Sigmoid colon (tissue), 7 donors: ENCODE measurements at places on chromosomes 4 and X. TPM values are rescaled to one million over a fixed set of nuclear protein-coding genes. Genes with fewer than 3 reads are reported as not detected.

The XAGE3 gene
- not detected for total RNA-seq

The ACSL4 gene
- 45.3 TPM for total RNA-seq

The SLC38A5 gene
- 3.9 TPM for total RNA-seq

The ZNF718 gene
- 7.8 TPM for total RNA-seq

The ENPP6 gene
- total RNA-seq, result 0.27 TPM

The BMPR1B gene
- 1.8 TPM for total RNA-seq

- no peak overlapping the region for H3K4me3 ChIP-seq
- H3K27me3 ChIP-seq, result no peaks in the 10 kb centered on the region
- no peaks in the 10 kb centered on the region for H3K36me3 ChIP-seq
- no peaks in the 10 kb centered on the region for H3K4me1 ChIP-seq
- DNase-seq, result no peak
These were observed 130.6 kb downstream of the UGT8 start for GRCh38 chr4:114729068-114729738.

DNA sequence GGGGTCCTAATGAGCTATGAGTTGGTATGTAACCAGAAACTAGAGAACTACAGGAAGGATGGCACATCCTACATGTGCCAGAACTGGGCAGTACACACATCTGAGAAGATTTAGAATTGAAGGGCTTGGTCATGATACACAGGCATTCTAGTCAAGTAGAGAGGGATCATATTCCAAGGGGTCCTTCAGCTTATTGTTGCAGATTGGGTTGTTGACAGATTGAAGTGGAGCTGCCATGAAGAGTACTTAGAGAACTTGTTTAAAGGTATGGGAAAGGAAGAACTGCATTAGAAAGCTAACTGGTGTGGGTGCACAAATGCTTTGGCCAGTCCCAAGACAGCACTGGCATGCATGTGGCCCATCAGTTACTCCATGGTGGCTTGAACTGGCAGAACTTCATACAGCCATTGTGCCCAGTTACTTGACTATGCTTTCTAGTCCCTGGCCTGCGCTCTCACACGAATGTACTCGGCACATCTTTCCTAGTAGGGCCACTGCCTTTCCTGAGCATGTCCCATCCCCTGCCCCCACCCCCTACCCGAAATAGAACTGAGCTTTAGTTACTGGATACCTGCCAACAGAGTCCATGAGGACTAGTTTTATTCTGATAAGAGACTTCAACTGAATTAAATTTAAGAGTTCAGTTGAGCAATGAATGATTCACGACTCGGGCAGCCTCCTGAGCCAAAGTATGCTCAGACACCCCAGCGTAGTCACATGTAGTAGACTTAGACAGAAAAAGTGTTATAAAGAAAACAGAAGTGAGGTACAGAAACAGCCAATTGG is 64.0 kb downstream of the CCNG2 start:
- H3K36me3 ChIP-seq, result no peaks in the 10 kb centered on the region
- H3K4me3 ChIP-seq, result no peak overlapping the region
- no peaks in the 10 kb centered on the region for H3K27me3 ChIP-seq
- no peak overlapping the region for H3K27ac ChIP-seq
- H3K4me1 ChIP-seq, result no peaks in the 10 kb centered on the region
- DNase-seq, result no peak

DNA sequence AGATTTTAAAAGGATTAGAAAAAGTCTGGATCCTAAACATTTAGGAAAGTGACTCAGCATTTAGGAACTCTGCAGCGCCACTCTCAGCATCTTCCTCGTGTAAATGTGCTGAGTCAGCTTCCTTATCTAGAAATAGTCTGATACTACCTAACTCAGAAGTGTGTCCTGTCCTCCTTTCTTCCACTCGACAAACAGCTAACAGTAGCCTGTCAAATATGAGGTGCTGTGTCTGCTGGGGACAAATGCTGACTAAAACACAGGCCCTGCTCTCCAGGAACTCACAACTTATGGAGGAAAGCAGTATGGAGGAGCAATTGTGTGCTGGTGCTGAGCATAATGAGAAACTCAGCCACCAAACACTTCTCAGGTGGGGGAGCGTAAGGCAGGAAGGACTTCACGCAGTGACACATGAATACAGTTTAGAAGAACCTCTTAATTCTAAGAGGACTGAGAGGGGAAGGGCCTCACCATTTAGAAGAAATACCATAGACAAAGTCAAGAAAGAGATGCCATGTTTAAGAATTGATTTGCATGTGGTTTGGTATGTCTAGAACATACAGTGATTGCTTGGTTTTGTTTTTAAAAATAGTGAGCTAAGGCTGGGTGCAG is 125.3 kb downstream of the SOWAHB start:
- H3K27me3 ChIP-seq, result no peaks in the 10 kb centered on the region
- peaks cover 8% of the 10 kb centered on the region for H3K36me3 ChIP-seq
- DNase-seq, result no peak
- no peak overlapping the region for H3K27ac ChIP-seq
- H3K4me1 ChIP-seq, result peaks cover 4% of the 10 kb centered on the region

DNA sequence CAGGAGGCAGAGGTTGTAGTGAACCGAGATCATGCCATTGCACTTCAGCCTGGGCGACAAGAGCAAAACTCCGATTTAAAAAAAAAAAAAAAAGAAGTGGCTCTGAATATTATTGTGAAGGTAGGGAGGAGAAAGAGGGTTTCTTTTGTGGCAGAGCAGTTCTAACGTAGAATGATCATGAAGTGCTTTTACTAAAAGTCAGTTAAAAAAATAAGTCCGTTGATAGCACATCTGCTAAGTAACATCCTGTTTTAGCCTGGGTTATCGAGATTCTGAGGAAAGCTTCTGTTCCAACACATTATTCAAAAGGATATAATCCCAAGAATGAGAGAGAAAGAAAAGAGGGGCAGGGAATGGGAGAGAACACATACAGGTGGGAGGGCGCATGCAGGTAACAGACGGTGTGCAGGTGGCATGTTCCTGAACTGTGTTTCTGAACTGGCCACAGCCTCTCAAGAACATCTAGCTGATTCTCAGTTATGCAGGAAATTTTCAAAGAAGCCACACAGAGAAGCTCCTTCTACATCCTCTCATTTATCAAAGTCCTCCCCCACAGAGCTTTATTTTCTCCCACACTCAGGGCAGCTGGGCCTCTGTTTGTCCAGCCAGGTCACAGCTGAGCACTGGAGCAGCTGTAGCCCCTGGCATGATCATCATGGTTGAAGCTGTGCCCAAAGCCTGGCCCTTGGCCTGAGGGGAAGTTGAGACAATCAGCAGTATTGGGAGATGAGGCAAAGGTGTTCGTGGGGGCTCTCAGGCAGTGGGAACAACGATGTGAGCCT is 342.3 kb downstream of the ZNF674 start:
- H3K27ac ChIP-seq, result no peak overlapping the region
- H3K4me3 ChIP-seq, result no peak overlapping the region
- H3K27me3 ChIP-seq, result no peaks in the 10 kb centered on the region
- no peak for DNase-seq
- no peaks in the 10 kb centered on the region for H3K36me3 ChIP-seq
- H3K4me1 ChIP-seq, result no peaks in the 10 kb centered on the region

DNA sequence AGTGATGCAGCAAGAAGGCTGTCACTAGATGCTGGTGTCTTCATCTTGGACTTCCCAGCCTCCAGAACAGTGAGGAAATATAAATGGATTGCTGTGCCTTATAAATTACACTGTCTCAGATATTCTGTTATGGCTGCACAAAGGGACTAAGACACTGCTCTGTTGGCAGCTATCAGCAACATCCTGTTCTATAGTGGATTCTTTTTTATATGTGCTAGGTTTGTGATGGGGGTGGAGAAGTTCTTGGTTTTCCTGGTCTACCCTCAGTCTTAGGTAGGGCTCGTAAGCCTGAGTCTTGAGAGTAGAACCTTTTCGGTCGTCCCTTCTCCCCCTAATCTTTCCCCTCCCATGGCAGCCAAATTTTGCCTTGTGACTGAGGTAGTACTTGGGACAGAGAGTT is 17.3 kb downstream of the STIM2 start:
- no peaks in the 10 kb centered on the region for H3K4me1 ChIP-seq
- H3K27me3 ChIP-seq, result no peaks in the 10 kb centered on the region
- no peak overlapping the region for H3K4me3 ChIP-seq
- no peaks in the 10 kb centered on the region for H3K36me3 ChIP-seq

DNA sequence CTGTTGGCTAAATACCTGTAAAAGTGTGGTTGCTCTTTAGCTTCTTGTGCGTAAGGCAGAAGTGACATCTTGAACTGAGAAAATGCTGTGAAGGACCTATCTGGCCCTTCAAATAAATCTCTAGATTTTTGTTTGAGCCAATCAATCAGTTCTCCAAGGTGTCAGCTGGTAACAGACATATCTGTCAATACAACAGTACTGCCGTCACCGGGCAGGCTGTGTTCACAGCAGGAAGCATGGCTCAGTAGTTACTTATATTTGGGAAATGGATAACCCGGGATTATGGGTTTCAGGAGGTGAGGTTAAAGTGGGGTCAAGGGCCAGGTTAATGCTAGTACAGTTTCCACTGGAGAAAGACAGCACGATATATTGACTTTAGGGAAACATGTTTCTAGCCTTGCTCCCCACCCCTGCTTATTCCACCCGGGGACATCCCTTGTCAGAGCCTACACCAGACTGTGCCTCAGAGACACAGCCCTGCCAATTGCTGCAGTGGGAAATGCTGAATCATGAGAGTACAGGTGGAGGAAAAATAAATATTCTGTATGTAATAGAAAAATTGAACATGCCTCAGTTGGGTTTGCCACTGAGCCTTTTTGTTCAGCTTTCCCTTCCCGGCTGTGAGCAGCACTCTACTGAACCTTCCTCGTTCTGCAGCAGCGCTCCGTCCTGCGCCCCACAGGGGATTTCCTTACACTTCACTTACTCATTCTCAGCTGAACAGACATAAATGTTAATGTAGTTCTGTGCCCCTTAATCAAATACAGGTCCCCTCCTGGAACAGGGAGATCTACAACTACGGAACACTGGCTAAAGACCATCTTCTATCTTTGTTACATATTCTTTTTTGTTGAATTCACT is 121.1 kb downstream of the MGST2 start:
- H3K4me1 ChIP-seq, result no peaks in the 10 kb centered on the region
- H3K27ac ChIP-seq, result no peak overlapping the region
- H3K4me3 ChIP-seq, result no peak overlapping the region

- no peak for DNase-seq
- no peak overlapping the region for H3K27ac ChIP-seq
- no peaks in the 10 kb centered on the region for H3K27me3 ChIP-seq
- no peak overlapping the region for H3K4me3 ChIP-seq
- no peaks in the 10 kb centered on the region for H3K4me1 ChIP-seq
- H3K36me3 ChIP-seq, result no peaks in the 10 kb centered on the region
These were observed 38.4 kb downstream of the SAGE1 start for GRCh38 chrX:135931644-135932487.
